Activated CD4-positive, CD25-positive, alpha-beta regulatory T cell (primary cell): ENCODE measurements at places on chromosomes 1 and 21.

DNA sequence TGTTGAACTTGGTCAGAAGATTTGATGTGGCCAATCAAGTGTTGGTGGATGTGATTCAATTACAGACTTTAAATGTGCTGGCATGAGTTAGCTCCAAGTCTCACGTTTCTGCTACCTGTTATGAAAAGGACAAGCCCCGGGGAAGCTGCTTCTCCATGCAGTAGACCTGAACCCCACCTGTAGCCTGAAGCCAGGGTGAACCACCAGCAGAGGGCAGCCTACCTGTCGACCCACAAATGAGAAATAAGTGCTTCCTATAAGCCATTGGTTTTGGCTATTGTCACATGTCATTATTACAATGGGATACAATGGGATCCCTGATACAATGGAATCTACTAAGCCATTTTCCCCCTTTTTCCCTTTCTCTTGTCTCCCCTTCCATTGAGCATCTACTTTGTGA, 230.2 kb downstream of the PRDM2 start:
- DNase-seq = no peak

DNA sequence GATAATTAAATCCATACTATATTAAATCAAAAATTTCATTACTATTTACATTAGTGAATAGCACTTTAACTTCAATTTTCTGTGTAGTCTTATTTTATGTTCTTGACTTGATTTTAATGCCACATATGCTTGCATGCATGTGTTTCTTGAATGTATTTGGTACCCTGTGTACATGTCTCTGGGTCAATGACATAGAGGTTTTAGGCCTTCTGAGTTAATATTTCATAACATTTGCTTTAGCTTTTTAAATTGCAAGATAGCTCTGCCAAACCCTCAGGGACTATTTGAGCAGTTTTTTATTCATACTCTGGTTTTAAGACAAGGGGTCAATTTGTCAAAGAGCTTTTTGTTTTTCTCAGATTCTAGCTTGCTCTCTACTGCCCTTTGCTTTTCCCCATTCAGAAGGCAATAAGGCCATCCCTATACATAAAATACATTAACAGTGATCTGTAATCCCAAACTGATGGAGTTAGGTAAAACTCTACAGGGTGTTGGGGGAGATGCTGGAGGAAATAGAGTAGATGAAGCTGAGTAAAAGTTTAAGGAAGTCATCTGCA, 5.0 kb downstream of the MLLT11 start:
- DNase-seq = no peak

DNA sequence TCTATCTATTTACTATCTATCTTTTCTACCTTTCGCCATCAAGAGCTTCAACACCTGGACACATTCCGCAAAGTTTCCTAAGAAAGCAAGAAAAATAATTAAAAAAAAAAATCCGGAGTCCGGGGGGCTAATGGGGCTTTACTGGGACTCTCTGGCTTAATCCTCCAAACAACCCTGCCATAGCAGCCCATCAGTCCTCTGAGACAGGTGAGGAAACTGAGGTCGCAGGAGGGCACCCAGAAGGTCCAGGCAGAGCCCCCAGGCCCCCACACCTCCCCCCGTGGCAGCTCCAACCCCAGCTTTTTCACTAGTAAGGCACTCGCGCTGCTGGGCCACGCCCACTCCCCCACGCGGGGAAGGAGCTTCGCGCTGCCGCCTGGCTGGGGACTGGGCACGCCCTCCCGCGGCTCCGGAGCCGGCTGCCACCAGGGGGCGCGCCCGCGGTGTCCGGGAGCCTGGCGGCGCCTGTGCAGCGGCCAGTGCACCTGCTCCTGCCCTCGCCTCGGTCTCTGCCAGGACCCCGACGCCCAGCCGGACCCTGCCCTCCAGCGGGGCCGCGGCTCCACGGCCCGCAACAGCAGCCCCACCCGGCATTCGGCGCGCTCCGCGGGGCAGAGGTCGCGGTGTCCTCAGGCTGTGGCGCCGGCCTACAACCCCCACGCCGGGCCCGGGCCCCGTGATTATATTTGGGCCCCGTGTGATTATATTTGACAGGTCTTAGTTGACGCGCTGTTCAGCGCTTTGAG, 54.1 kb upstream of the SAMD11 start:
- DNase-seq = peak; percentile 74

DNA sequence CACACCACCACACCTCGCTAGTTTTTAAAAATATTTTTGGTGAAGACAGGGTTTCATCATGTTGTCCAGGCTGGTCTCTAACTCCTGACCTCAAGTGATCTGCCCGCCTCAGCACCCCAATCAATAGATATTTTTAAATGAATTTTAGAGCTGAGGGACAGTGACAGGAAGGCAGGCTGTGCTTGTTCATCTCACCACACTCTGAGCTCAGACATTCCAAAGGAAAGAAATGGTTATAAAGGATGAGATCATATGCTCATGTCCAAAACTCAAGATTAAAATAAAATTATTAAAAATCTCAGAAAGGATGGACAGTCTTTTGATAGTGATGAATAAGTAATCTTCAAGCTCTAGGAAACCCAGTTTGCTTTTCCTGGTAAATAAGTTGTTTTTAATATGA, 40.9 kb downstream of the L1TD1 start:
- DNase-seq = no peak

- DNase-seq = no peak
Measured at GRCh38 chr1:9235096-9235459, 504 bp downstream of the H6PD start.

- no peak for DNase-seq
Measured at GRCh38 chr1:228280106-228280901, 72.5 kb downstream of the OBSCN start.

DNA sequence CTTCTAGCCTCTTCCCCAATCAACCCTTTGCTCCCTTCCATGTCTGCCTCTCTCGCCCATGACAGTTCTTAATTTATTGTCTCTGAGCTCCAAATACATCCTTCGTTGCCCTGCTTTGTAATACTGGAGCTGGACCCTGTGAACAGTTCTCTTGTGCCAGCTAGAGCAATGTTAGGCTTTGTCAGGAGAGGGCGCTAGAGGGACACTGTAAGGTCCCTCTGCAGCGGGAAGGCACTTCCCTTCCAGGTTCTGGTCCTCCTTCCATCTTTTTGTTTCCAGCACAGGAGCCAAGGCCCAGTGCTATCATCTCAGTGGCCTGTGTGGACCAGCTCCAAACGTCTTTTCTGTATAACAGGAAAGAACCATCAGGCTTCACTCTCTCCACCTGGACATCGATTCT, 95.9 kb downstream of the PTPRU start:
- DNase-seq = no peak

DNA sequence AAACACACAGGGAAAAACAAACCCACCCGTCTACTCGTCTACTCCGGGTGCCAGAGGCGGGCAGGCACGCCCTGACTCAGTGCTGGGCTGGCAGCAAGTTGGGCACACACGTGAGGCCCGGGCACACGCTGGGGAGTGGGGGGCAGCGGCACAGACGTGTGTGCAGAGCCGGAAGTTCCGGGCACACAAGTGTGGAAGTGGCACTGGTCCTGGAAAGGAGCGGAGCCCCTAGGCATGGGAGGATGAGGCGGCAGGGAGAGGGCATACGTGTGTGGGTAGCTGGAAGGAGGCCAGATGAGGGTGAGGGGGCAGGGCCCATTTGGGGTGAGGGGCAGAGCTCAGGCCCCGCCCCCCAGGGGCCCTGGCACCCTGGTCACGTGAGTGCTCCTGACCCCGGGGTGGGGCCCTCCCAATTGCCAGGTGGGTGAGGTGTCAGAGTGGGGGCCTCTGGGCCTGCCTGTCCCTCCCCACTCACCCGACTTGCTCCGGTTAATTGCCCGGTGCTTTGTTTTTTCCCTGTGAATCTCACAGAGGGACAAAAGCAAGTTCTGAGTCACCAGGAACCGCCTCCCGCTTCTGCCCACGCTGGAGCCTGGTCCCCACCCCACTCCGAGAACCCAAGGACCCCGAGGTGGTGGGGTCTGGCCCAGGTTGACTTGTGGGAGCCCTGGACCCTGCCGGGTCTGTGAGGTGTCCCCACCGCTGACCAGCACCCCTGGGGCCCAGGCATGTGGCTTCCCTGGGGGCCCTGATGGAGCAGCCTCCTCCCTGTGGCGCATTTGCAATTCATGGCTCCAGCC, 104.8 kb upstream of the CASZ1 start:
- DNase-seq = no peak
